ENCODE measurements at places on chromosomes 2 and 18.
A peak's percentile ranks its signal among the peaks of the same experiment; 100 is the strongest.

DNA sequence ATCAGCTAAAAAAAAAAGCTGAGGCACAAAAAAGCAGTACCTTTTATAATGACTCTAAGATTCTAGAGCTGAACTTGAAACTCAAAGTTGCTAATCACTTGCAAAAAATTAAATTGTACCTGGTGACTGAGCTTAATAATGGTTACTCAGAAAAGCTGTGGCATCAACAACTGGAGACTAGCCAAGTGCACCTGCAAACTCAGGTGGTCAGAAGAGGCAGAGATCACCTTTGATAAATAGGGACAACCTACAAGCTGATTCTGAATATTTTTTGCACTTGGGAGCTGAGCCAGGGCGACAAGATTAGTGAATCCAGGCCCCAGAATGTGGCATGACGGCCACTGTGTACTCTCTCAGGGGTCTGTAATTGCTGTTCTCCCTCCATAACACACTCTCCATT is 3.0 kb downstream of the ABHD3 start:
- no peak for DNase-seq

DNA sequence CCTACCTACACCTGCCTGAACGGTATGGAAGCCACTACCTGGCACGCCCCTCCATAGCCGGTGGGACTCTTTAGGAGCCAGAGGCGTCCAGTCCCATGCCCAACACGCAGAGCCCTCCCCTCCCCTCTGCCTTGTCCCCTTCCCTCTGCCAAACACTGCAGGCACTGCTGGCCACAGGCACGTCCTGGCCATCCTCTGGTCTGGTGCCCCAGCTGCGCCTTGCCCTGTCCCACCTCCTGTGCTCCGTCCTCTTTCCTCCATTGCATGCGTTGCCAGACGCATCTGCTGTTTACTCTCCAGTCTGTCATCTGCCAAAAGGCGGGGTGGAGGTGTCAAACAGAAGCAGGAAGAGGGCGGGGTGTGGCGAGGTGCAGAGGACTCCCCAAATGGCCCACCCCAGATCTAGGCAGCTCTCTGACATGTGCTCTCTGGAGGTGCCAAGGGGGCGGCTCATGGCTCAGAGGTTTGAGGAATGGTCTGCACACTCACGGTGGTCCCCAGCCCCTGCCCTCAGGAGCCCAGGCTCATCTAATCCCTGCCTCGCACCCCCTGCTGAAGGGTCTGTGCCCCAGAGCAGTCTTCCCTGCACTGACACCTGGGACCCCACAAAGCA is 45.1 kb downstream of the HS6ST1 start:
- DNase-seq: no peak

- DNase-seq: peak; percentile 20
Measured at GRCh38 chr18:74373428-74373827, 57.8 kb downstream of the C18orf63 start.

DNA sequence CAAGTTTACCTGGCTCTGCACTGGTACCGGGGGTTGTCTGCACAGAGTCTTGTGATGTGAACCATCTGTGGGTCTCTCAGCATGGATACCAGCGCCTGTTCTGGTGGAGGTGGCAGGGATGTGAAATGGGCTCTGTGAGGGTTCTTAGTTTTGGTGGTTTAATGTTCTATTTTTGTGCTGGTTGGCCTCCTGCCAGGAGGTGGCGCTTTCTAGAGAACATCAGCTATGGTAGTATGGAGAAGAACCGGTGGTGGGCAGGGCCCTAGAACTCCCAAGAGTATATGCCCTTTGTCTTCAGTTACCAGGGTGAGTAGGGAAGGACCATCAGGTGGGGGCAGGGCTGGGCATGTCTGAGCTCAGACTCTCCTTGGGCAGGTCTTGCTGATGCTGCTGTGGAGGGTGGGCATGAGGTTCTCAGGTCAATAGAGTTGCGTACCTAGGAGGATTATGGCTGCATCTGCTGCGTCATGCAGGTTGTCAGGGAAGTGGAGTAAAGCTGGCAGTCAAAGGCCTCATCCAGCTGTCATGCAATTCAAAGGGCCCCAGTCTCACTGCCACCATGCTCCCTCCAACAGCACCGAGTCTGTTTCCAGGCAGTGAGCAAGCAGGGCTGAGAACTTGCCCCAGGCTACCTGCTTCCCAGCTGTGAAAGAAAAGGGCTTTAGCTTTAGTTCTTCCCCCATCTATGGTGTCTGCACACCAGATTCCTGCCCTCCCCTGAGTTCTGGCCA is 278.0 kb downstream of the METTL4 start:
- no peak for DNase-seq

- no peak for DNase-seq
Measured at GRCh38 chr2:34578641-34579040, 979.5 kb upstream of the FAM98A start.

- DNase-seq: no peak
Measured at GRCh38 chr2:54634564-54635511, 88.6 kb upstream of the EML6 start.

DNA sequence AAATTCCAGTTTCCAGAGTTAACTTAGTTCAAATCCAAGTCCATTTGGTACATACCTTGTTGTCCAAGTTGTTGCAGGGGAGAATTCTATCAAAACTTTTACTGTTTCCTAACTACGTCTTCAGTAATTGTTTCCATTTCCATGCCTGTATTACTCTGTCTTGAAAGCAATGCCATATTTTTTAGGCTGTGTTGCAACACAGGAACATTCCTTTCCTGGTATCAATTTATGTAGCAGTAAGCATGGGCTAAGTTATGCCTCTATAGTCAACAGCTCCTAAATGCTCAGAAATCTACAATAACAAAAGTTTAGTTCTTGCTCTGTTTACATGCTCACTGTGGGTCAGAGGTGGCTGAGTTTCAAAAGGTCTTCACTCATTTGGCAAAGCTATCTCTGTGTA is 1943.8 kb upstream of the PIK3C3 start:
- DNase-seq: no peak

DNA sequence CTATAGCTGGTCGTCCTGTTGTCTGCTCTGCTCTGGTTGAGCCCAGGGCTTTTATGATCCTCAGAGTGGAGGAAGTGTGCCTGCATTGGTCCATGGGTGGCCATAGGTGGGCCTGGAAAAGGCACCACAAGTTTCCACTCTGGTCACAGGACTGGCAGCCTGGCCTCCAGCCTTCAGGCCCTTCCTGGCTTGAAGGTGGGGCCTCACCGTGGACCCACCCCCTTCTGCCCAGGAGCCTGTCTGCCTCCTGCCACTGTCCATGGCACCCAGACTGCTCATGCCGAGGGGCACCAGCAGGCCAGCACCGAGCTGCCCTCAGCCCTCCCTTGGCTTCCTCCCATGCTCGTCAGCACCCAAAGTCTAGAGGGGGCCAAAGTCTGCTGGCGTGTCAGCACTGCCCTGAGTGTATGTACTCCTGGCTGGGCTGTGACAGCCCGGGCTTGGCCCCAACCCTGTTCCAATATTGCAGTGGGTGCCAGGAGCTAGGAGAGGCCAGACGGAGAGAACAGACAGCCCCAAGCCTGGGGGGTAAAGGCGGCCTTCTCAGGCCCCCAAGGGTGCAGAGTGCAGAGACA is 529.4 kb downstream of the DCC start:
- DNase-seq: no peak

DNA sequence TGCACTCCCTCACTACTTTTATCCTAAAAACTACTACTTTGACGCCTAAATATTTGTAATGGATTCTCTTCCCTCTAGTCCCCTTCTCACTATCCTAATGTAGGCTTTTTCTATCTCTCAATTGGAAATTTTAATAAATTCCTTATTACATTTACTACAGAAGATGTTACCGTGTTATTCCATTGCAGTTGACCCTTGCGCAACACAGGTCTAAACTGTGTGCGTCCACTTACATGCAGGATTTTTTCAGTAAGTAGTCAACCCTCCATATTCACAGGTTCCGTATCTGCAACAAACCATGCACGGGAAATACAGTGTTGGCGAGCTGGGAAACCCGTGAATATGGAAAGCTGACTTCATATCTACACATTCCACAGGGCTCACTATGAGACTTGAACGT is 239.8 kb downstream of the XIRP2 start:
- no peak for DNase-seq

All from stimulated activated CD4-positive, alpha-beta T cell treated with anti-CD3 and anti-CD28 coated beads, TNF-alpha, amount 100 ng/mL, for 24 hours (primary cell).